GM13976 (cell line): ENCODE measurements at places on chromosomes 11 and 22.

GRCh38 chr11:115463606-115464005 is 40.6 kb downstream of the CADM1 start:
- DNase-seq: no peak

DNA sequence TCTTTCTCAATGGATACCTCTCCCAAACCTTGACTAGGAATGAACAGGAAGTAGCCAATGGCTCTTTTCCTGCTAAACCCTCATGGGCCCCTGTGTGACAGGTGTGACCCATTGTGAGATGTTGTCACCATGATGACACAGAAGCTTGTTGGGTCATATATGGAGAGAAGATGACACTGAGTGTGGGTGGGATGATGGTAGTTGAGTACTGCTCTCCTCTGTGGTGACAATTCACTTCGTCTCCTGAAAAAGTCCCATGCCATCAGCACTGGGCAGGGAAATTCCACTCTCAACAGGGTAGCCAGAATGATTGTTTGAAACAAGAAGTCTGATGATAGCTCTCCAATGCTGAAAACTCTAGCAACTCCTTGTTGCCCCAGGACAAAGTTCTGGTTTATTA is 94.0 kb upstream of the SEZ6L start:
- DNase-seq: no peak

- DNase-seq: no peak
Observed at GRCh38 chr11:124460459-124460858, 15.0 kb upstream of the OR8B8 start.

DNA sequence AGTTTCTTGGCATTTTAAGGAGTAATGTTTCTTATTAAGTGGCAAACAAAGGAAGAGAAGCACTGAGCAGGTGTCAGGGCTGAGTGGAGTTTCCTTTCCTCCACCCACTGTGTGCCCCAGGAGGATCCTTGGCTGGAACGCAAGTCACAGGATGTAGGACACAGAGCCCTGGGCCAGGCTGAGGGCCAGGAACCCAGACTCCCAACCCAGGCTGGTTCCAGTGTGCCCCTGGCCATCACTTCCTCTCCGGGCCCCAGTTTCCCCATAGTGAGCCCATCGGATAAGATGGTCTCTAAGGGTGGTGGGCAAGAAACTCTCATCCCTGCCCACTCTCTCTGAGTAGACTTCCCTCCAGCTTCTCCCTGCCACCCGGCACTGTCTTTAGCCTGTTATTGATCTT is 45.3 kb downstream of the LMO1 start:
- no peak for DNase-seq

GRCh38 chr22:45532235-45532631 is 29.6 kb downstream of the FBLN1 start:
- no peak for DNase-seq

- no peak for DNase-seq
Observed at GRCh38 chr11:94766713-94767206, 1.4 kb upstream of the AMOTL1 start.

- no peak for DNase-seq
Observed at GRCh38 chr11:43921561-43922294, 20.7 kb upstream of the C11orf96 start.

DNA sequence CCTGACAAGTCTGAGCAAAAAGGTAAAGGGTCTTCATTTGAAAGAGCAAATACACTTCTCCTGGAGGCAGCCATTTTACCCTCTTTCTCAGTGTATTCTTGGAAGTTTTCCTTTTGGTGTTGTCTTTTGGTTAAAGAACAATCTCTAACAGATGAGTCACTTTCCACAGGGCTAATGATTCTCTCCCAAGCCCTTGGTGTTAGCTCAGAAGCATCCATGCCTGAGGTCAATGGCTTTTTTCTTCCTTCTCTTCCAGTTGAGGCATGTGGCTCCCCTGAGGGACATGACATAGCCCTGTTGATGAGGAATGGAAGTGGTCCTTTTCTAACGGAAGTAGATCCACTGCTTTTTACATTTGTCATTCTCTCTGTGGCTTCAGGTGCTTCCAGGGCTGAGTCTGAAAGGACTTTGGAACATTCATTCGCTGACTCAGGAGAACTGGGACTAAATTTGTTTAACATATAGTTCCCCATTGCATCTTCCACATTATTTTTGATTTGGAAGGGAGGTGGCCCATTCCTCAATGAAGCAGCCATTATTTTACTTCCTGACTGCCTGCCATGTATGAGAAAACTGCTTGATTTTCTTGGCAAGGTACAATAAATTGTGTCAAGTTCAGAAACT is 13.8 kb upstream of the POGLUT3 start:
- no peak for DNase-seq

GRCh38 chr11:19524171-19524671 is 188.4 kb upstream of the NAV2 start:
- no peak for DNase-seq

DNA sequence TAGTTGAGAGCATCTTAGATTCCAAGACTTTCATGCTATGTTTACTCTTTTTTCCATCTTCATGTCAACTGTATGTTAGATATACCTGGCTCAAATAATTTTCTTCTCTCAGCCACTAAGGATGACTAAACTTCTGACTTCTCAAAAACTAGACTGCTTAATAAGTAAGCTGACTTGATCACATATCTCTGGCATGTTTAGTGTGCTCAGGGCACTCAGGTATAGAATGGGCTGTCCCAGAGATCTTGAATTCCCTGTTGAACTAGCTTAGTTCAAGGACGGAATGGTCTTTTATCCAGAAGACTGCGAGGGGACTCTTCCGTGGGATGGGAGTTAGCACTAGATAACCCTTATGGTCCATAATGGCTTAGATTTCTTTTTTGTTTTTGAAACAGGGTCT is 13.0 kb downstream of the NEU3 start:
- DNase-seq: no peak

- no peak for DNase-seq
Observed at GRCh38 chr22:50622723-50623327, 5.1 kb downstream of the ARSA start.

GRCh38 chr11:12205330-12205729 is 94.9 kb downstream of the MICAL2 start:
- no peak for DNase-seq

- no peak for DNase-seq
Observed at GRCh38 chr11:957212-957920, 31.7 kb downstream of the AP2A2 start.

DNA sequence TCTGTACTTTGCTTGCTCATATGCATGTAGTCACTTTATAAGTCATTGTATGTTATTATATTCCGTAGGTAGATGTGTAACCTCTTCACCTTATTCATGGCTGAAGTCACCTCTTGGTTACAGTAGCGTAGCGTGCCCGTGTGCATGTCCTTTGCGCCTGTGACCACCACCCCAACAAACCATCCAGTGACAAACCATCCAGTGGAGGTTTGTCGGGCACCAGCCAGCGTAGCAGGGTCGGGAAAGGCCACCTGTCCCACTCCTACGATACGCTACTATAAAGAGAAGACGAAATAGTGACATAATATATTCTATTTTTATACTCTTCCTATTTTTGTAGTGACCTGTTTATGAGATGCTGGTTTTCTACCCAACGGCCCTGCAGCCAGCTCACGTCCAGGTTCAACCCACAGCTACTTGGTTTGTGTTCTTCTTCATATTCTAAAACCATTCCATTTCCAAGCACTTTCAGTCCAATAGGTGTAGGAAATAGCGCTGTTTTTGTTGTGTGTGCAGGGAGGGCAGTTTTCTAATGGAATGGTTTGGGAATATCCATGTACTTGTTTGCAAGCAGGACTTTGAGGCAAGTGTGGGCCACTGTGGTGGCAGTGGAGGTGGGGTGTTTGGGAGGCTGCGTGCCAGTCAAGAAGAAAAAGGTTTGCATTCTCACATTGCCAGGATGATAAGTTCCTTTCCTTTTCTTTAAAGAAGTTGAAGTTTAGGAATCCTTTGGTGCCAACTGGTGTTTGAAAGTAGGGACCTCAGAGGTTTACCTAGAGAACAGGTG is 11.1 kb downstream of the CCND1 start:
- DNase-seq: no peak

- DNase-seq: no peak
Observed at GRCh38 chr11:69280994-69281393, 13.0 kb upstream of the MYEOV start.

DNA sequence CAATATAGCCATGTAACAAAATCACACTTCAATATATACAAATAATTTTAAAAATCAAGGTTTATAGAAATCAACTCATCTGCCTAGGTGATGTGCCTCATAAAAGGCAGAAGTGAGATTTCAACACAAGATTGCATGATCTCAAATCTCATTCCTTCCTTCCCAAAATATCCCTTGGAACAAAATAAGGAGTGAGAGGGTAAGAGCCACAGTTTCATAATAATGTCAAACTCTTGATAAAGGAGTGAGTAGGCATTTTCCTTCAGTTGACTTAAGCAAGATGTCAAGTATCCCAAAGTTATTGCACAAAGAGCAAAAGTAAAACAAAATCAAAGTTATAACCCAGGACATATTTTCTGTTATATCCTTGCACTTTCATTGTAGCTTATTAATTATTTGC is 81.3 kb downstream of the C22orf31 start:
- no peak for DNase-seq

GRCh38 chr22:43176090-43176489 is 10.8 kb downstream of the TTLL12 start:
- DNase-seq: no peak

DNA sequence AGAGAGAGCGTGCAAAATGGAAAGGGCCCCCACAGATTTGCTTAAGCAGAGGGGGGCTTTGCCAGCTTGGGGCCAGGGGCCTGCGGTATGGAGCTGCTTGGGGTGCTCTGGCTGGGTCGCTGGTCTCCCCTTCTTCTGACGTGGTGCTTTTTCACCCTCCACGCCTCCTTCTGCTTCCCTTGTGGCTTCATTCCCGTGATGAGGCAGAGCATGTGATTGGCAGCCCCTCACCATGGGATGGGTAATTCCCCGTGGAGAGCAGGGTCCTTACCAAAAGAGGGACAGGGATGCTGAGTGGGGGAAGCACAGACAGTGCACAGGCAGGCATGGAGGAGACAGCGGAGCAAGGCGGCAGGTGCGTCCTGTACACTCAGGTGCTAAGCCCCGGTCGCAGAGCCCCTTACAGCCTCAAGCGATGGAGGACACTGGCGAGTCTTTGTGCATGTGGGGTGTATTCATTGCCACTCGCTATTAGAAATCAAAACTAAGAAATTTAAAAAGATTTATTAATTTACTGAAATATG is 19.9 kb upstream of the GRAMD4 start:
- DNase-seq: no peak

GRCh38 chr22:23888615-23889401 is 5.4 kb upstream of the MIF start:
- DNase-seq: no peak

DNA sequence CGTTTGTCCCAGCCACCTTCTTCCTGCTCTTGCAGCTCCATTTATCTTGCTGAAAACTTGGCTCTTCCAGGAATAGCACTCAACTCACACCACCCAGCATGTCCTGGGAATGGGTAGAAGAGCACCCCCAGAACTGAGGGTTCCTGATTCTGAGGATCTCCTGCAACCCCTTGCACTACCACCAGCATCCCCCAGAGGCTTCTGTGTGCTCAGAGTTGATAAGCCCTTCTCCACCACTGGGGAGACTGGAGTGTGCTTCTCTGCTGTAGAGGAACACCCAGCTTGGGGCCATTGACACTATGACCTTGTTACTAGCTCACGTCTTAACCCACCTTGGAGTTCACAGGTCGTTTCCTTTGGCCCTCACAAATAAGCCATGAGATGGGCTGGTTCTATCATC is 121.0 kb downstream of the GRIK4 start:
- peak; percentile 67 for DNase-seq

DNA sequence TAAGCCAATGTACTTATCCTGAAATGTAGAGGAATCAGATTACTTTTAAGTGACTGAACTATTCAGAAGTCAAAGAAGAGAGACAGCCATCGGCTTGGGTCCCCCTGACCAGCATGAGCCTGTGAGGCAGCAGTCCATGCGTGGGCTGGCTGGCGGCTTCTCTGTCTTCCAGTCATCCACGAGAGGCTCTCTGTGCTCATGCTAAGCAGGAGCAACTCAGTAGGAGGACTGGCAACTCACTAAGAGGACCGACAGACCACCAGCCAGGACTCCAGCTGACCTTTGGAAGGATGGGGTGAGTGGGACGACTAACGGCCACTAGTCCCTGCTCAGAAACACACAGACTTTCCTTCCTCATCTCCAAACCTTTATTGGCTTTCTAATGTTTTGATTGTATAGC is 43.6 kb downstream of the ARFGAP3 start:
- DNase-seq: no peak

DNA sequence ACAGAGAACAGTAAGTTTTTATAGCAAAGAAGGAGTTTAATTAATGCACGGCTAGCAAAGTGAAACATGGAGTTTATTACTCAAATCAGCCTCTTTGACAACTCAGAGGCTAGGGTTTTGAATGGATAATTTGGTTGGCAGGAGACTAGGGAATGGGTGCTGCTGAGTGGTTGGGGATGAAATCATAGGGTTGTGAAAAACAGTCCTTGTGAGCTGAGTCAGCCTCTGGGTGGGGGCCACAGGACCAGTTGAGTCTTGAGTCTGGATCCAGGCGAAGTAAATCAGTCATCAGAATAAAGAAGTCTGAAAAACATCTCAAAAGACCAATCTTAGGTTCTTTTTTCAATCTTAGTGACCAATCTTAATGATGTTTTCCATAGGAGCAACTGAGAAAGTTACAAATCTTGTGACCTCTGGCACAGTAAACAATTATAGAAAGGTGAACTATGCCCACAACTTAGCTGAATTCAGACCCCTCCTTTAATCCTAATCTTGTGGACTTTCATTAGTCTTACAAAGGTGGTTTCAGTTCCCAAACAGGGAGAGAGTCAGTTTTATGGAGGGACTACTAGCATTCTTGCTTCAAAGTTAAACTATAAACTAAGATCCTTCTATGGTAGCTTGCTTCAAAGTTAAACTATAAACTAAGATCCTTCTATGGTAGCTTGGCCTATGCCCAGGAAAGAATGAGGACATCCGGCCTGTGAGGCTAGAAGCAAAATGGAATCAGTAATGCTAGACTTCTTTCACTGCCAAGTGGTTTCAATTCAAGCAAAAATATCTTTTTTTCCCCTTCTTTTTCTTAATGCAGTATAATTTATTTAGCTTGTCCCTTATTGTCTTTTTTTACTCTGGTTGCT is 84.5 kb downstream of the AASDHPPT start:
- no peak for DNase-seq
